ENCODE measurements at places on chromosomes 1 and 21.

GRCh38 chr1:52662645-52663313, 29.8 kb downstream of the SHISAL2A start:
- peak; percentile 75 for DNase-seq

DNA sequence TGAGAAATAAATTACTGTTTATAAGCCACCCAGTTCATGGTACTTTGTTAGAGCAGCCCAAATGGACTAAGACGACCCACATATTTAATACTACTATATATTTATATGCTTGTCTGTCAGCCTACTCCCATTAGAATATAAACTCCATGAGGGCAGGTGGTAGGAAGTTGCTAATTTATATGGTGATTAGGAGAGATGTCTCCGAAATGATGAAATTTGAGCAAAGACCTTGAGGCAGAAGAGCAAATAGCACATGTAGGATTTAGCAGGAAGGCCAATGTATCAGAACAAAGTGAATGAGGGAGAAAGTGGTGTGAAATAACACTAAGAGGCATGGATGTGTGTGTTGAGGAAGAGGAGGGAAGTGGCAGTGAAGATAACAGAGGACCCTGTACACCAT, 10.6 kb upstream of the SLFNL1 start:
- DNase-seq, result no peak

DNA sequence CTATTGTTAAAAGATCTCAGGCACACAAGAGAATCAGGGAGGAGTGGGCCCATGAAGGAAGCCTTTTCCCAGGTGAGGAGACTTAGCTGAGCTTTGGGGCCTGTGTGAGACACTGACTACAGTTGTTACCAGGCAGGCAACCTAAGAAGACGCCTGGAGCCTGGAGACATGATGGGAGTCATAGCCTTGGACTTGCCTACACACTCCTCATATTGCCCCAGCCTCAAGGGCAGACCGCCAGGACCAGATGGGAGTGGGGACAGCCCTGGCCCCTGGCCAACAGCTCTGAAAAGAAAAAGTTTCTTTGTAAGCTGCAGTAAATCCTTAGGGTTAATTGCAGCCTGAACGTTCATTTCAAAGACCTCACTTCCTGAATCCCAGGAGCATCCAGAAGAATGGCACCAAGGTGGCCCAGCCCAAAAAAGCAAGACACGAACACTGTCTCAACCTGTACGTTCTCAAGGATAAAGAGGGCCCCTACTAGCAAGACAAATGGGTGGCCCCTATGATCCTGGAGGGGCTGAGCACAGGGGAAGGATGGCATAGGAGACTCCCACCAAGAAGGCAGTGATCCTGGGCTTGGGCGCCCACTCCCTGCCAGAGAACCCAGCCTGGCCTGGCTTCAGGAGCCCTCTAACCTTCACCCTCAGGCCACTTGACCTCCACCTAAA, 33.2 kb upstream of the BTG2 start:
- DNase-seq, result no peak

GRCh38 chr1:38834221-38834782, 25.3 kb downstream of the RRAGC start:
- DNase-seq, result no peak

DNA sequence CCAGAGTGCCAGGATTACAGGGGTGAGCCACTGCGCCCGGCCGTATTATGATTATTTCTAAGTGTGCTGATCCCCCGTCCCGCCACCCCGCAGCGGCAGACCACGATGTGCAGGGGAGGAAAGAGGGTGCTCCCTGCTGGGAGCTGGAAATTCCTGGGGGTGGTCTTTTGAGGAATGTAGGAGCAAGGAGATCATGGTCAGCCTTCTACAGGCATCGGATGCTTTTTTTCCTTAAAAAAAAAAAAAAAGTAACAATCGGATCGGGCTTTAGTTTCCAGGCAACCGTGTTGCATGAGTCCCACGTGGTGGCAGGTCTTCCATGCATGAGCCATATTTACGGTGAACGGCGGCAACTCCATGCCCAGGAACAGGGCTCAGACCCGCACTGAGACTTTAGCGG, 74.2 kb upstream of the COX20 start:
- no peak for DNase-seq

DNA sequence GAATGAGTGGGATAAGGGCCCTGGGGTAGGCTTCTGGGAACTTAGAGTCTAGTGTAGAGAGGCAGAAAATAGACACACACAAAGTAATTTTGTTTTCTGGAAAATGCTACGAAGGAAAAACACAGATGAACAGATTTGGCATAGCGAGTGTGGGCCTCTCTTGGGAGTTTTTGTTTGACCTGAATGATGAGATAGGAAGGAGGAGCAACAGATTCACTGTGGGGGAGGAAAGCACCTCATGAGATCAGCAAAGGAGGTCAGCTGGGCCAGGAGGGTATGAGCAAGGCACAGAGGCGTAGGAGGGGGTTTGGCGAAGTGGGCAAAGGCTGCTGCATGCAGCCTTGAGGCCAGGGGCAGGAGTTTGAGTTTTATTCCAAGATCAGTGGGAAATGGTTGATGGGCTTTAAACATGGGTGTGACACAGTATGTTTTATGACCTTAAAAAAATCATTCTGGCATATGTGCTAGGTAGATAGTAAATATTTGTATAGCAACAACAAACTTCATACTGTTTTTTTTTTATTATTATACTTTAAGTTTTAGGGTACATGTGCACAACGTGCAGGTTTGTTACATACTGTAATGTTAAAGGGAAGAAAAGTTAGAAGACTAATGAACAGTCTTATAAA, 57.9 kb downstream of the FGGY start:
- no peak for DNase-seq

- DNase-seq, result no peak
These were observed 589.6 kb downstream of the NPHP4 start for GRCh38 chr1:5402618-5403017.

DNA sequence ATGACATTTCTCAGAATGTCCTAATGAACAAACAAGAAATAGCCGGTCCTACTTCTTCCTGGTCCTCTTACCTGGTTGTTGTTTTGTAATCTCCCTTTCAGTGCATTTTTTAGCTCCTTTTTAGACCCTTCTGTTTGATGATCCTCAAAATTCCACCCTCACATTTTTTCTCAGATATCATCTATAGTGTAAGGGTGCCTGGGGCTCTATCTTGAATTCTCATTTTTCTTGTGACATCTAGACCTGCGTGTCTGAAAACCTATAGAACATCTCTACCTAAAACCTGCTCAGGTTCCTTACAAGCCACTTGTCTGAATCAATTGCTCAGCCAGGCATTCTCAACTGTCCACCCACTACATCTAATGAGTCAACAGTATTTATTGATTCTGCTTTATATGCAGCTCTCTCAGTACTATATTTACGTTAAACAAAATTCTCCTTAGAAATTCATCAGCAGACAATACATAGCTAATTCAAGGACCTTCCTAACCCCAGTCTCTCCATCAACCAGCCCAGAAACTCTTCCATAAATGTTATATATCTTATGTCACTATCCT, 36.5 kb upstream of the USH2A start:
- DNase-seq, result no peak

- no peak for DNase-seq
These were observed 53.9 kb upstream of the NADK start for GRCh38 chr1:1832166-1832565.

DNA sequence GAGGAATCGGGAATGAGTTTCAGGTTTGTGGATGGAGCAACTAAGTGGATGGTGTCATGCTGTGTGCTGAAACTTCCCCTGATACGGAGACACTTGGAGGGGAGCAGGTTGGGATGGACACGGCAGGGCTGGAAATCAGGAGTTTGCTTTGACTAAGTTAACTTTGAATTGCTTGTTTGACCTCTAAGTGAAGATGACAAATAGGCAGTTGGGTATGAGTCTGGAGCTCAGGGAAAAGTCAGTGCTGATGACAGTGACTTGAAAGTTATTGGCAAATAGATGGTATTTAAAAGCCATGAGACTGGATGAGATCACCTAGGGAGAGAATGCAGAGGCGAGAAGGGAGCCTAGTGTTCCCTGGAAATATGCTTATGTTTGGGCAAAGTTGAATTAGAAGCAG, 12.8 kb upstream of the ZSCAN20 start:
- DNase-seq, result no peak

DNA sequence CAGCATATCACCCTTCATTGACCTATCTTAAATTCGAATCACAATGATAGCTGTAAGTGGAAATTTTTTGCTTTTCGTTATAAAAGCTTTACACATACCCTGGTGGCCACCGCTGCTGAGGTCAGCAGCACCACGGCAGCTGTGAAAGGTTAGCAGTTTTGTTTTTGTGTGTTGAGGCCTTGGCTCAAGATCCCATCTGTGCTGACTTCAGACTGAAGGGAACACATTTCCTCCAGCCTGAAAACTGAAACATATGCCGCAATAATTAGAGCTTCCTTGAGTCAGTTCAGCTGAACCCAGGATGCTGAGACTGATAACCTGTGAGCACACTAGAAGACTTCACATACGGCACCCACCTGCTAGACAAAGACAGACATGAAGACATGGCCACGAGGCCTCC, 103.0 kb downstream of the SMYD3 start:
- no peak for DNase-seq

DNA sequence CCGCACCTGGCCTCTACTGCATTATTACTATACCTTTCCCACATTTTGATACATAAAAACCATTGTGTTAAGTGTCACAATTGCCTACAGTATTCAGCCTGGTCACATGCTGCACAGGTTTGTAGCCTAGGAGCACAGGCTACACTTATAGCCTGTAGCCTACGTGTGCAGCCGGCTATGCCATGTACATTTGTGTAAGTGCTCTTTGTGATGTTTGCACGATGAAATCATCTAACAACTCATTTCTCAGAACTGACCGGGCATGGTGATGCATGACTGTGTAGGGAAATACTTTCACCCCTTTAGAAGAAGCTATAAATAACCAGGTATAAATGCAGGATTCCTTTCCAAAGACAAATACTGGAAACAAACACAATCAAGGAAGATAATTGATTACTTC, 12.1 kb downstream of the ERG start:
- no peak for DNase-seq

DNA sequence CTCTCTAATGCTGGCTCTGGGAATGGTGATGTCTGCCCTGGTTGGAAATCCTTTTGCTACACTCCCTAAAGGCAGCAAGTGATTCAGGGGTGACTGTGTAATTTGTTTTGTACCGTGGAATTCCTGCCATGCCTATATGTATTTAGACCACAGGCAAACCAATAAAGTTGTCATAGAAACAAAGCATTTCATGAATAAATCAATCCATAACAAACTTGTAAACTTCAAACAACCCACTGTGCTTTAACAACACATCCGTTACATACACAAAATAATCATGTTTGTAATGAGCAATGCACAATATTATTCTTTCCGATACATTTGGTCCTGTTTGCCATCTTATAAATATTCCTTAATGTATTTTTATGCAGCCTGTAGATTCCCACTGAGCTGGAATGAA, 330.3 kb upstream of the SNX7 start:
- no peak for DNase-seq
